ENCODE measurements at places on chromosomes 7 and 10. TPM values are rescaled to one million over a fixed set of nuclear protein-coding genes. Genes with fewer than 3 reads are reported as not detected.

DNA sequence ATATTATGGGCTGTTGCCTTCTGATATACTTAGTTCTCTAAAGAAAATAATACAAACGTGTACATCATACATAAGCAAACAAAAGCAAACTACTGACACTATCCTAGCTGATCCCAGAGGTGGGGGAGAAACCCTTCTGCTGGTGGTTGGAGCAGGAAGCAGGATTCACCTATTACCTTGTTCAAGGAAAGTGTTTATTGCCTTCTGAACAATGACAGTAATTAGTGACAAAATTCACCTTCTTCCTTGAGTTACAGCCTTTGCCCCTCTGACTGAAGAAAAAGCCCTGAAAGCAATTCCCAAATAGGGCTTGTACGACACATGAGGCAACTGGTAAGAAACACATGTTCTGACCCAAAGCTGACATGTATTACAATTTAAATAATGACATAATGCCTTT is 118.8 kb upstream of the AKR1E2 start:
- no peak for DNase-seq

GRCh38 chr7:129721068-129721467 is 109.5 kb downstream of the NRF1 start:
- peak; percentile 33 for DNase-seq

- DNase-seq, result no peak
Measured at GRCh38 chr10:104957178-104957841, 316.2 kb downstream of the SORCS3 start.

Gene SPDYE9
- total RNA-seq, result not detected

GRCh38 chr7:116311816-116312471 is 101.6 kb downstream of the TES start:
- no peak for DNase-seq

- DNase-seq, result no peak
Measured at GRCh38 chr7:150357771-150358427, 10.7 kb upstream of the REPIN1 start.

DNA sequence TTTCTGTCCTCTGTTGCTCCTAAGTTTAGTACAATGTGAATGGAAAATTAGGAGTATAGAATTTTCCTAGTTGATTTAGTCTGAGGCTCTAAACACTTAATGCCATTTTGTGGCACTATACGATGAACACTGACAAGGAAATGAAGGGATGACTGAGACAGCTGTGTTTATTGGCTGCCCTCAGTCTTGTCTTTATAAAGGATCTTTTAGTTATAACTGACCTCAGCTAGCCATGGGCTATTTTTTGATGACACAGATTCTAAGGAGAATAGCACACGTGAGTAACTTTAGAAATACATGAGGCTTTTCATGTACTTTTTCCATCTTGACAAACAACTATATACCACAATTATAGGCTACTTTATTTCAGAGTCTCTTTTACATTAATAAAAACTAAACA is 113.7 kb downstream of the PRKG1 start:
- DNase-seq, result no peak

- DNase-seq, result no peak
Measured at GRCh38 chr7:83149466-83149865, 13.2 kb downstream of the PCLO start.

DNA sequence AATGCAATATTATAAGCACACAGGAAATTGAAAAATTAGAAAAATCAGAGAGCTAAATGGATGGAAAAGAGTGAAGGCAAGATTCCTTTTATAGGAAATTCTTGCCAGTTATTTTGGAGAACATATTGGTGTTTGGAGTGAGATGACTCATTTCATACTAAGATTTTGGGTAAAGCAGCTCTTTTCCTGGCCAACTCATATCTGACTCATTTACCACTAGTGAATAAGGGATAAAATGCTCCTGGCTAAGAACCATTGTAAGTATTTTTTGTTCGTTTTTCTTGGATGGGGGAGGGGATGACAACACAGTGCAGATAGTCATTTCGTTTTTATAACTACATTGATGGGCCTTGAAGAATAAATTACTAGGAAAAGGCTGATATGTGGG is 139.3 kb downstream of the TWIST1 start:
- DNase-seq, result peak; percentile 72

Gene ANKRD61
- not detected for total RNA-seq

DNA sequence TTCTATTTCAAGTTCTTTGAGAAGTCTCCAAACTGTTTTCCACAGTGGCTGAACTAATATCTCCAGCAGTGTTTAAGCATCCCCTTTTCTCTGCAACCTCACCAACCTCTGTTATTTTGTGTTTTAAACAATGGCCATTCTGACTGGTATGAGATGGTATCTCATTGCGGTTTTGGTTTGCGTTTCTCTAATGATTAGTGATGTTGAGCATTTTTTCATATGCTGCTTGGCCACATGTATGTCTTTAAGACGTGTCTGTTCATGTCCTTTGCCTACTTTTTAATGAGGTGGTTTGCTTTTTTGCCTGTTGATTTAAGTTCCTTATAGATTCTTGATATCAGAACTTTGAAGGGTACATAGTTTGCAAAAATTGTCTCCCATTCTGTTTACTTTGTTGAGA is 156.6 kb upstream of the IMMP2L start:
- no peak for DNase-seq

- peak; percentile 3 for DNase-seq
Measured at GRCh38 chr10:2839081-2839725, 228.1 kb upstream of the PFKP start.

GRCh38 chr10:30630571-30630970 is 1.0 kb upstream of the LYZL2 start:
- peak; percentile 53 for DNase-seq

Gene TNKS2
- 46.7 TPM for total RNA-seq

GRCh38 chr7:27763983-27764508 is 24.1 kb downstream of the TAX1BP1 start:
- DNase-seq, result peak; percentile 48

Gene CHST15
- total RNA-seq, result 16.4 TPM

Gene IDI2
- not detected for total RNA-seq

Gene CFAP46
- under 0.01 TPM for total RNA-seq

DNA sequence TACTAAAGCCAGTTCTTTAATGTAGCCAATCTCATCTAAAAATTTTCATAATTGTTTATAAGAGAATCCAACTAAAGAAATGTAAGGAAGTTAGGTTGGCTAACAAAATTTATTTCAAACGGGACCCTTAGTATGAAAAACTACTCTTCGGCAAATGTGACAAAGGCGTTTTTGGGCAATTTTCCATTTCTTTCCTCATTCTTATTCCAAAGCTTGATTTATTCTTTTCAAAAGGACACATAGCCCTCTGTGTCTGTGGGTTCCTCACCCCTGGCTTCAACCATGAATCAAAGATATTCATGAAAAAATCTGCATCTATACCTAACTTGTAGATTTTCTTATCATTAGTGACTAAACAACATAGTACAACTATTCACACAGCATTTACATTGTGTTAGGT is 195.9 kb downstream of the ZMYND11 start:
- no peak for DNase-seq

Gene CREM
- 26.7 TPM for total RNA-seq

Gene FKBP9
- total RNA-seq, result 224 TPM

DNA sequence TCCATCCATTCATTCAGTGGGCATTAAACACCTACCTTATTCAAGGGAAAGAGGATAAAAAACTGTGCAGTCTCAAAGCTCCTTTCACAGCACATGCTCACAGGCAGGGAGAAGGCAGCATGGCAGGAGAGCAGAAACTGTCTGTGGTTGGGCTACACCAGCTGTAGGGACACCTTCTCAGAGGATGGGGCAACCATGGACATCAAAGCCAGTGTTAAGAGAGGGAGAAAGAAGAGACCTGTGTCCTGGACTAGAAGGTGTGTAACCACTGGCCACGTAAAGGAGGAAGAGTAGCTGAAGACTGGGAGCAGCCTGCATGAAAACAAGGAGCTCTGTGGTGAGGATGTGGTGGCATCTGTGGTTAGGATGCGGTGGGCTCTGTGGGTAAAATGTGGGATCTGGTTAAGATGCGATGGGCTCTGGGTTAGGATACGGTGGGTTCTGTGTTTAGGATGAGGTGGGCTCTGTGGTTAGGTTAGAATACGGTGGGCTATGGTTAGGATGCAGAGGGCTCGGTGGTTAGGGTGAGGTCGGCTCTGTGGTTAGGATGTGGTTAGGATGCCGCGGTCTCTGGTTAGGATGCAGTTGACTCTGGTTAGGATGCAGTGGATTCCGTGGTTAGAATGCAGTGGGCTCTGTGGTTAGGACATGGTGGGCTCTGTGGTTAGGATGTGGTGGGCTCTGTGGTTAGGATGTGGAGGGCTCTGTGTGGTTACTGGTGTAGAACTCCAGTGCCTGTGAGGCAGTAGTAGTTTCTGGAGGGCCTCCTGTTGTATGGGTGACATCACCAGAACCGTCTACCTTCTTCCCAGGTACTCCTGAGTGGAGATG is 197.6 kb downstream of the WDR37 start:
- no peak for DNase-seq

DNA sequence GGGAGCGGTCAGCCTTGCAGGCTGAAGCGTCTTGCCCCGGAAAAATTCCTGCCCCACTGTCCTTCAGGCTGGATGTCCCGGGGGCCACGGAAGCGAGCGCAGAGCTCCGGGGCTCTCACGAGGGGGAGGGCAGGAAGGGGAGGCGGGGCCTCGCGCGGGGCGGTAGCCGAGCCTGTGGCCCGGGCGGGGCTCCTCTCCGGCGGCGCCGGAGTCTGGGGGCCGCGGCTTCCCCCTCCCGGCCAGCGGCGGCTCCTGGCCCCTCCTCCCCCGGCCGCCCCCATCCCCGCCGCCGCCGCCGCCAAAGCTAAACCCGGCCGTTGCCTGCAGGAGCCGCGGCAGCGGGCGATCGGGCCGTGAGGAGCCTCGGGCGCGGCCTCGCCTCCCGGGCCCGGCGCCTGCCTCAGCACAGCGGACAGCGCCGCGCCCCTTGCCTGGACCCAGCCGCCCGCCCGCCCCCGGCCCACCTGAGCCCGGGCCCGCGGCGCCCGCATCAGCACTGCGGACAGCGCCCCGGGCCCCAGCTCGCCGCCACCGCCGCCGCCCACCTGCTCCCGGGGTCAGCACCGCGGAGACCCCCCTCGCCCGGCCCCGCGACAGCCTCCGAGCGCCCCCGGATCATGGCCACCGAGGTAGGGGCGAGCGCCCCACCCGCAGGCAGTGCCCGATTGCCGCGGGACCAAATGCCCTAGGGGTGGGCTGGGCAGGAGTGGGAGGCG is at the start of gene GOLGA7B:
GOLGA7B (plus strand) TSS at position 157 of the 716 bp plus-strand sequence; CDS start at position 618, 461 bp downstream.
- DNase-seq, result peak; percentile 21

DNA sequence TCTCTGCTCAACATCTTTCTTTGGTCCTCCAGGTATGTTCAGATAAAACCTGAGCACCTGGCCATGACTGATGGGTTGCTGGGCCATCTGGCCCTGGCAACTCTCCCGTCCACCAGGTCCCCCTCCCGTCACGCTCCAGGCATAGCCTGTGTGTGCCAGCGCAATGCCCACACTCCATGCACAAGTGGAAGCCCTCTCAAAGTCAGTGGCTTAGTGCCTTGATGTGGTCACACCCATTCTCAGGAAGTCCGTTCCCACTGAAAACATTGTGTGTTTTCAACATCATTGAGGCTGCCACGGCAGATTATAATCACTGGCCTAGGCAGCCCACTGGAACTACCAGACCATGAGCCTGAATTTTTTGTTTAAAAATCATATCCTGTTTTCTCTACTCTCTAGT is 170.6 kb upstream of the LANCL2 start:
- DNase-seq, result no peak

GRCh38 chr10:77492368-77492994 is 145.1 kb downstream of the KCNMA1 start:
- DNase-seq, result no peak

Gene UCN3
- not detected for total RNA-seq

DNA sequence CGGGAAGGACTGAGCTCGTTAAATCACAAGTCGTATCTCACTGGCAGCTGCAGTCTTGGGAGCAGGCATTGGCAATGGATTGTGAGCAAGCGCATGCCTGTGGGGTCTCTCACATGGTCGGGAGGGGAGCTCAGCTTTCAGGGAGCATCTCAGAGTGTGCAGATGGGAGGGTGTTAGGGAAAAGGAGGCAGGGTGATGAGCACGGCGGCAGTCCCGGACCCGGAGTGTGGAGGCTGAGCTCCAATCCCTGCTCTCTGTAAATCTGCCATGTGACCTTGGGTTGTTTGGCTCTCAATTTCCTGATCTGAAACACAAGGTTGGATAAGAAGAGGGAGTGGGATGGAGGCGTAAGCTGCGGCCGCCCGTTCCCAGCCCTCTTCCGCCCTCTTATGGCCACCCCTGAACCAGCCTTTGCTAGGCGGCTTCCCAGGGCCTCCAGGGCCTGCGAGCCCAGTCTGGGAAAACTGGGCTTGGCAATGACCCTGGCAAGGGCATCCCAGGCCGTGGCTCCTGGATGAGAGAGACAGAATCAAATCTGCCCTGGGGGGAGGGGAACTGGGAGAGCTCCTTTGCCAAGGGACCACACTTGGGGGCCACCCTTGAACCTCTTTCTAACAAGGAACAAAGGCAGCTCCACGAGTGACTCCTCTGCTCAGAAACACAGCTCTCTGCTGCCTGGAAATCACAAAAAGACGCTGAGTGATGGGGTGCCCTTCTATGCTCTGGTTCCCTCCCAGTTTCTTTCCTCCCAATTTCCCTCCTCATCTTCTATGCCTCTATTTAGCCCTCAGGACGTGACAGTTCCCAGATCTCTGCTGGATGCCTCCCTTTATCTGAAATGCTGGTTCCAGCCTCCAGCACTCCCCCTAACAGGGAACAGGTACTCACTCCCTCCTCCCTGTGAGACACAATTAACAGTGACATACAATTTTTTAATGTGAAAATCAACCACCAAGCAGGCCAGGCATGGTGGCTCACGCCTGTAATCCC is 41.7 kb upstream of the LOXL4 start:
- peak; percentile 83 for DNase-seq

- DNase-seq, result peak; percentile 77
Measured at GRCh38 chr10:79445977-79446757, 743 bp upstream of the ZCCHC24 start.

DNA sequence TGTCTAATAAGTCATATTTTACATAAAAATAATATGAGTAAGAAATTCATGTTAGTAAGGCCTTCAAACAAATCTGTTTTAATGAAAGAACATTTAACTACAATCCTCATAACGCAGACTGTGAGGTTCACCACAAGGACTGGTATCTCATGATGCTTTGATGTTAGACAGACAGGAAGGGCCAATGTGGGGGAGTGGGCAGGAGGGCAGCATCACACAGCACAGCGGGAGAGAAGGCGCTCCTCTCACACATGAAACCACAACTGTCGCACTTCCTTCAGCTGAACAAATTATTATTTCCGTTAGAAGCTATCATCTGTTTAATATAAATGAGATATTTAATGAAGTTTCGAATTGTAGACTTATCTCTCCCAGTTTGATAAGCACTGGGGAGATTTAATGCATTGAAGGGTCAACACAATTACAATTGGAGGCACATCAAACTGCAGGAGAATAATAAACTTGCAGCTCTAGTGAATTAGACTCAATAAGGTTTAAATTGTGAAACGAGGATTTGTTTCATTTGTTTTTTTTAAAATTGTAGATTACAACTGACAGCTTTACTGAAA is 466.1 kb downstream of the PARD3 start:
- no peak for DNase-seq

DNA sequence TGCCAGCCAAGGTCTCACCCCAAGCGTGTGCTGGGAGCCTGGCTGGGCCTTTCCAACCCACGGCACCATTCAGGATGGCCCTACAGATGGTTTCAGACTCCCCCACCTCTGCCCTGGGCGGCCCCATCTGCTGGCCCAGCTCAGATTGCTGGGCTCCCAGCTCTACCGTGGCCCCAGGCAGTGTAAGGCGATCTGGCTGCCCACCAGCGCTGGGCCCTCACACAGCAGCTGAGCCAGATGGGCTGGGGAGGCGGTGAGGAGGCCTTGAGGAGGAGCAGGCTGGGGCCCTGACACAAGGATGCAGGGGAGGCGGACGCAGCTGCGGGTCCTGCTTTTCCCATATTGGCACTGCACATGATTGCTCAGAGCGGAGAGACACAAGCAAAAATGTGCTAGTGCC is 162.8 kb downstream of the NRF1 start:
- no peak for DNase-seq

Gene BHLHA15
- not detected for total RNA-seq

Gene MNX1
- not detected for total RNA-seq

All from fibroblast of villous mesenchyme (primary cell).